Gastrocnemius medialis (tissue), 4 donors: ENCODE measurements at places on chromosomes 3 and 15.

DNA sequence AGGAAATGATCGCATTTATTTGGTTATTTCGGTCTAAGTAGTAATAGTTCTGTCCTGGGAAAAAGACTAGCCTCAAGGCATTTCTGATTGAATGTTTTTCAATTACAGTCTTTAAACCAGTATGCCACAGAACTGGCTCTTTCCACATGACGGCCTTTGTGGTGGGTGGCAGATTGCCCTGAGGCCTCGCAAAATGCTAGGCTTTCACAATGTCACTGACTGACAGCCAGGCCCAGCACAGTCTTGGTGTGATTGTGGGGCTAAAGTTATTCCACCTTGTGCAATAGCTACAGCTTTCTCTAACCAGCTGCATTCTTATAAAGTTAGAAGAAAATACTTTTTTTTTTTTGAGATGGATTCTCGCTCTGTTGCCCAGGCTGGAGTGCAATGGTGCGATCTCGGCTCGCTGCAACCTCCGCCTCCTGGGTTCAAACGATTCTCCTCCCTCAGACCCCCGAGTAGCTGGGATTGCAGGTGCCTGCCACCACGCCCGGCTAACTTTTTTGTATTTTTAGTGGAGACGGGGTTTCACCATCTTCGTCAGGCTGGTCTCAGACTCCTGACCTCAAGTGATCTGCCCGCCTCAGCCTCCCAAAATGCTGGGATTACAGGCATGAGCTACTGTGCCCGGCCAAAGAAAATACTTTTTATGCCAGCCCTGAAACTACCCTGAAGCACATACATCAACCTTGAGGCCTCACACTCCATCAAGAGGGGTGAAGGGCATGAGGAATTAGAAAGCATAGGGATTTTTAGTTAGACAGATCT is 2.5 kb upstream of the ADIPOQ start:
- no peak for DNase-seq
- no peak overlapping the region for H3K4me3 ChIP-seq
- no peaks in the 10 kb centered on the region for H3K4me1 ChIP-seq
- H3K36me3 ChIP-seq: no peaks in the 10 kb centered on the region

GRCh38 chr3:46558184-46559043 is 7.7 kb downstream of the LRRC2 start:
- no peaks in the 10 kb centered on the region for H3K27me3 ChIP-seq
- H3K36me3 ChIP-seq: no peaks in the 10 kb centered on the region
- DNase-seq: peak; percentile 85
- peaks cover 78% of the 10 kb centered on the region for H3K4me1 ChIP-seq
- H3K27ac ChIP-seq: peak overlapping the region; percentile 99

- no peaks in the 10 kb centered on the region for H3K36me3 ChIP-seq
- no peak for DNase-seq
- no peaks in the 10 kb centered on the region for H3K4me1 ChIP-seq
- no peak overlapping the region for H3K4me3 ChIP-seq
- no peak overlapping the region for H3K27ac ChIP-seq
- no peaks in the 10 kb centered on the region for H3K27me3 ChIP-seq
Observed at GRCh38 chr15:57533448-57533799, 58.3 kb upstream of the MYZAP start.

GRCh38 chr3:58900386-58900785 is 149.4 kb downstream of the CFAP20DC start:
- H3K36me3 ChIP-seq: no peaks in the 10 kb centered on the region
- H3K27ac ChIP-seq: no peak overlapping the region
- H3K4me1 ChIP-seq: no peaks in the 10 kb centered on the region

GRCh38 chr3:69490235-69490634 is 104.3 kb upstream of the FRMD4B start:
- H3K4me1 ChIP-seq: no peaks in the 10 kb centered on the region
- no peak for DNase-seq
- no peaks in the 10 kb centered on the region for H3K27me3 ChIP-seq
- H3K36me3 ChIP-seq: no peaks in the 10 kb centered on the region
- no peak overlapping the region for H3K4me3 ChIP-seq
- no peak overlapping the region for H3K27ac ChIP-seq

DNA sequence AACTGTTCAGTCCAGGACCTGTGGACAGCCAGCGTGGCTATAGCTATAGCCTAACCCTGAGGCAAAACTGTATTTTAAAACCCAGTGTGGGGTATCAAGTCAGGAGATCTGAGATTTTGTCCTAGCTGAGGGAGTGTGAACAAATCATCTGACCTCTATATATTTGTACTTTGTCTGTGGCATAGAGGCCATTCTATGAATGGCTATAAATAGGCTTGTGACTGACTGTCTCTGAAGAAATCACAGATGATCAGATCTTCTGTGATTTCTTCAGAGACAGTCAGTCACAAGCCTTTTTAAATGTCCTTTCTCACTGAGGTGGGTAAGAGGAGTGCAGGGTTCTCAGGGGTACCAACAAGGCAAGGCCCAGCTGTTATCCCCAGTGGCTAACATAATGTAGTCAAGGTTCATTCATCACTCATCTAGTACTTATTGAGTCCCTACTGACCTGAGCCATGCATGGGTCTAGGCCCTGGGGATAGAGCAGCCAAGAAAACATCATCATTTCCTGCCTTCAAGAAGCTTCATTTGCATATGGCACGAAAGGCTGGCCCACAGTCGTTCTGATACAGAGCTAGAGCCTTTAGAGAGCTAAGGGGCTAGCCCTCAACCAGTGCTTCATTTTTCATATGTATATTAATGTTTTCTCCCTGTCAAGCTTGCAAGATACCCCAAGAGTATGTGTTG is 53.3 kb downstream of the TIPARP start:
- H3K4me1 ChIP-seq: no peaks in the 10 kb centered on the region
- H3K27me3 ChIP-seq: no peaks in the 10 kb centered on the region
- H3K36me3 ChIP-seq: no peaks in the 10 kb centered on the region

DNA sequence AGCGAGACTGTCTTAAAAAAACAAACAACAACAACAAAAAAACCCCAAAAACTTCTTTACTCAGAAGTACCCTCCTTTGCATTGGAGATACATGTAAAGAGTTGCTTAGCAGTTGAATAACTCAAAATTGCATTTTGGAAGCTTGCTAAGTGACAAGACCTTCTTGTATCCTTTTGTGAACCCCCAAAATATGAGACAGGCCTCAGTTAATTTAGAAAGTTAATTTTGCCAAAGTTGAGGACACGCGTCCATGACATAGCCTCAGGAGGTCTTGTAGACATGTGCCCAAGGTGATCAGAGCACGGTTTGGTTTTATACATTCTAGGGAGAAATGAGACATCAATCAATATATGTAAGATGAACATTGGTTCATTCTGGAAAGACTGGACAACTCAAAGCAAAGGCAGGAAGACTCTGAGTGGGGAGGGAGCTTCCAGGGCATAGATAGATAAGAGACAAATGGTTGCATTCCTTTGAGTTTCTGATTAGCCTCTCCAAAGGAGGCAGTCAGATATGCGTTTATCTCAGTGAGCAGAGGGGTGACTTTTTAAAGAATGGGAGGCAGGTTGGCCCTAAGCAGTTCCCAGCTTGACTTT is 1.7 kb upstream of the ARF4 start:
- peak overlapping the region; percentile 99 for H3K27ac ChIP-seq
- peaks cover 30% of the 10 kb centered on the region for H3K4me1 ChIP-seq

- H3K27ac ChIP-seq: no peak overlapping the region
- H3K36me3 ChIP-seq: no peaks in the 10 kb centered on the region
- H3K27me3 ChIP-seq: peaks cover 34% of the 10 kb centered on the region
- H3K4me3 ChIP-seq: no peak overlapping the region
- peaks cover 5% of the 10 kb centered on the region for H3K4me1 ChIP-seq
Observed at GRCh38 chr3:46885612-46886011, 8.1 kb downstream of the PTH1R start.

DNA sequence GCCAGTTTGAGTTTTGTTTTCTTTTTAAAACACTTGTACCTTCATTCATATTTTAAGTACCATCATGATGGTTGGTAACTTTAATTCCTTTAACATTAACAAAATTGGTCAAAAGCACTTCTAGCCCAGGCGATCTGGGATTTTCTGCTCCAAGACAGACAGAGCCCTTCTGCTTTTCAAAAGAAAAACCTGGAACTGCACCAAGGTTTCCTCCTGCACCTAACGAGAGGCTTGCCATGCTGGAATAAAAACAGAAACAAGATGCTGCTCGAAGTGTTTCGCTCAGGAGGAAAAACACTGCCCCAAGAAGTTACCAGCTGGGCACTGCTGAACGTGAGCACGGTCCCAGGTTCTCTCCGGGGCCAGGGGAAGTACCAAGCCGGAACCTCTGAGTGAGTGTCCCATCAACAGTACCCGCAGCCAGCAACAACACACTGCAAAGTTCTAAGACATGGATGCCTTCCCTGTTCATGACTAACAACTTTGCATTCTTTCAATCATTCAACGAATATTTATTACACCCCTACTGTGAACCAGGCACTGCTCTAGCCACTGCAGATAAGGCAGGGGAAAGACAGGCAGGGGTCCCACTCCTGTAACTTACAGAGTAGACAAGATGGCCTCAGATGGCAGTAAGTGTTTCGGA is 98.8 kb downstream of the XXYLT1 start:
- no peaks in the 10 kb centered on the region for H3K27me3 ChIP-seq
- peak overlapping the region; percentile 44 for H3K27ac ChIP-seq
- no peak for DNase-seq
- peaks cover 23% of the 10 kb centered on the region for H3K4me1 ChIP-seq
- no peaks in the 10 kb centered on the region for H3K36me3 ChIP-seq
- H3K4me3 ChIP-seq: no peak overlapping the region

DNA sequence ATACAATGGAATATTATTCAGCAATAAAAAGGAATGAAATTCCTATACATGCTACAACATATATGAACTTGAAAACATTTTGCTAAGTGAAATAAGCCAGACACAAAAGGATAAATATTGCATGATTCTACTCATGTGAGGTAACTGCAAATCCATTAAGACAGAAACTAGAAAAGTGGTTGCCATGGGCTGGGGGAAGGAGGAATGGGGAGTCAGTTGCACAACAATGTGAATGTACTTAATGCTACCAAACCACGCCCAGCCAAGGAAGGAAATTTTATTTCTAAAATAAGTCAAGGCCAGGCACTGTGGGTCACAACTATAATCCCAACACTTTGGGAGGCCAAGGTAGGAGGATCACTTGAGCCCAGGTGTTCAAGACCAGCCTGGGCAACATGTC is 9.8 kb upstream of the GMPPB start:
- H3K4me3 ChIP-seq: no peak overlapping the region
- DNase-seq: no peak
- no peak overlapping the region for H3K27ac ChIP-seq
- no peaks in the 10 kb centered on the region for H3K27me3 ChIP-seq

GRCh38 chr3:25744470-25744869 is 38.8 kb downstream of the NGLY1 start:
- no peak for DNase-seq
- no peak overlapping the region for H3K27ac ChIP-seq
- no peaks in the 10 kb centered on the region for H3K36me3 ChIP-seq
- H3K4me3 ChIP-seq: no peak overlapping the region
- H3K4me1 ChIP-seq: no peaks in the 10 kb centered on the region

DNA sequence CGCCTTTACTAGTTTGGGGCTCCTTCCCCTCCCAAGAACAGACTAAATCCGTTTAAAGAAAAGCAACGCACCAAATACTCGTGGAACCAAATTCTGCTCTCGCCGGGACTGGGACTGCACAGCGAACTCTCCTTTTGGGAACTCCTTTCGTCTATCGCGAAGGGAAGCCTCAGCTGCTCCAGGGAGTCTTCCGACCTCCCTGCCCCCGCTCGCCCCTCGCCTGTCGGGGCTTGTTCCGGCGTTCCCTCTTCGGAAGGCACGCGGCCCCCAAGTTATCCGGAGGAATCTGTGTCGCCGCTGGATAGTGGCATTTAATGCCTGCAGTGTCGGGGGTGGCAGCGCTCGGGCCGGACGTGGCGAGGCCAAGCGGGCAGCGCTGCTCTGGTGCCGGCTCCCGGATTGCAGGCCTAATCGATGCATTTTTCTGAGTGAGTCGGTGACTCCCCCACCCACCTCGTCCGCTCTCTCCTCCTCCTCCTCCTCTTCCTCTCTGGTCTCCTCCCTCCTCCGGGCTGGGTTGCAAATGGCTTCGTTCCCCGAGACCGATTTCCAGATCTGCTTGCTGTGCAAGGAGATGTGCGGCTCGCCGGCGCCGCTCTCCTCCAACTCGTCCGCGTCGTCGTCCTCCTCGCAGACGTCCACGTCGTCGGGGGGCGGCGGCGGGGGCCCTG is at the start of gene TRIM71:
Gene TRIM71, plus strand, starts transcription at position 440 of the 671 bp plus-strand sequence. Its CDS starts 84 bp downstream, at position 524.
- H3K36me3 ChIP-seq: no peaks in the 10 kb centered on the region
- no peak for DNase-seq
- peaks cover 53% of the 10 kb centered on the region for H3K27me3 ChIP-seq
- H3K4me1 ChIP-seq: no peaks in the 10 kb centered on the region
- H3K27ac ChIP-seq: no peak within 1 kb of the TSS

DNA sequence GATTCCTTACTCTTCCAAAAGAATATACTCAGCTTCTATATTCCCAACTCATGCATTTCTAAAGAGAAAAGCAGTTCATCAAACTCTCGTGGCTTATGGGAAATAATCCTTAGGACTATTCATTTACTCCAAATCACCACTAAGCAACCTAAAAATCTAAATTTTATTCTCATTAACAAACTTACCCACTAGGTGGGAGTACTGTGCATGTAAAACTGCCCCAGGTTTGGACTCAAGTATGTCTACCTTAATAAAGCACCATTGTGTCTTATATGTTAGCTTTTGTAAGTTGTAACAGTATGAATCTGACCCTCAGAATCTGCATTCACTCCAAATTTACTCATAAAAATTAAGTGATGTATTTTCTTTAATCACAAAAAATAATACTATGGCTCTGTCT is 25.3 kb downstream of the RAD18 start:
- no peak for DNase-seq
- H3K4me1 ChIP-seq: no peaks in the 10 kb centered on the region
- no peak overlapping the region for H3K4me3 ChIP-seq

DNA sequence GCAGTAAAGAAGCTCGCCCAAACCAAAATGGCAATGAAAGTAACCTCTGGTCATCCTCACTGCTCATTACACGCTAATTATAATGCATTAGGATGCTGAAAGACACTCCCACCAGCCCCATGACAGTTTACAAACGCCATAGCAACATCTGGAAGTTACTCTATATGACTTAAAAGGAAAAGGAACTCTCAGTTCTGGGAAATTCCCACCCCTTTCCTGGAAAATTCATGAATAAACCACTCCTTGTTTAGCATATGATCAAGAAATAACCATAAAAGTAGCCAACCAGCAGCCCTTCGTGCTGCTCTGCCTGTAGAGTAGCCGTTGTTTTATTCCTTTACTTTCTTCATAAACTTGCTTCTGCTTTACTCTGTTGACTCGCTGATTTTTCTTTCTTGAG is 164.6 kb downstream of the SMAD6 start:
- no peaks in the 10 kb centered on the region for H3K27me3 ChIP-seq
- no peak for DNase-seq
- no peak overlapping the region for H3K27ac ChIP-seq
- H3K36me3 ChIP-seq: no peaks in the 10 kb centered on the region

GRCh38 chr15:40793216-40793989 is 13.5 kb upstream of the ZFYVE19 start:
- peaks cover 10% of the 10 kb centered on the region for H3K4me1 ChIP-seq
- H3K4me3 ChIP-seq: no peak overlapping the region
- H3K27ac ChIP-seq: no peak overlapping the region
- H3K36me3 ChIP-seq: no peaks in the 10 kb centered on the region
